ENCODE measurements at places on chromosomes 3 and 15. TPM values are rescaled to one million over a fixed set of nuclear protein-coding genes. Genes with fewer than 3 reads are reported as not detected.

- DNase-seq = no peak
Observed at GRCh38 chr3:134065252-134066157, 35.8 kb upstream of the SLCO2A1 start.

The CNTN6 gene
- polyA plus RNA-seq = 2.5 TPM

- DNase-seq = no peak
Observed at GRCh38 chr3:80526153-80526552, 758.4 kb upstream of the ROBO1 start.

DNA sequence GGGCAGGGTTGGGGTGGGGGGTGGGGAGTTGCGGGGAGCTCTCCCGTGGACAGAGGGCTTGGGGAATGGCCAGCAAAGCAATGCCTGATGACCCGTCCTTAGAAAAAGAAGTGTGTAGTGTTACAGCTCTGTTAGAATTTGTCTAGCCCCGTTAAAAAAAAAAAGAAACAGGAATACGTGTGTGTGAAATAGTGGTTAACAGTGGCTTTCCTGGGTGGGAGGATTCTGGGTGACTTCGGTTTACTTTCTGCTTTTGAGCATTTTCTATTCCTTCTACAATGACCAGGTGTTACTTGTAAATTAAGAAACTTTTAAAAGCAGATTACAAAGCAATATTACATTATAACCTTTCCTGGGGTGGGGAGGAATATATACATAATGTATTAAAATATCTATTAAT lies 25.0 kb downstream of the H1-8 start:
- no peak for DNase-seq

DNA sequence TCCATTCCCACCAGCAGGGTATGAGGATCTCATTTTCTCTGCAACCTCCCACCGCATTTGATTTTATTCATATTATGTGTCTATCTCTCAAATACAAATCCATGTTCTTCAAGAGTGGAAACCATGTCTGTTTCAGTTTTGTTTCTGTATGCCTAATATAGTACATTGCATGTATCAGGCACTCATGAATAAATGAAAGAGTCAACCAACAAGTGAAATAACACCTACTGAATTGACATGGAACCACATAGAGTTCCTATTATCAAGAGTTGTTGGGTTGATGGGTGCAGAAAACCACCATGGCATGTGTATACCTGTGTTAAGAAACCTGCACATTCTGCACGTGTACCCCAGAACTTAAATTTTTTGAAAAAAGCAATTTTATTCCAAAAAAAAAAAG lies 466.8 kb downstream of the LPP start:
- no peak for DNase-seq

Data from large intestine (tissue), 12 donors.